ENCODE measurements at places on chromosomes 5 and 9.

DNA sequence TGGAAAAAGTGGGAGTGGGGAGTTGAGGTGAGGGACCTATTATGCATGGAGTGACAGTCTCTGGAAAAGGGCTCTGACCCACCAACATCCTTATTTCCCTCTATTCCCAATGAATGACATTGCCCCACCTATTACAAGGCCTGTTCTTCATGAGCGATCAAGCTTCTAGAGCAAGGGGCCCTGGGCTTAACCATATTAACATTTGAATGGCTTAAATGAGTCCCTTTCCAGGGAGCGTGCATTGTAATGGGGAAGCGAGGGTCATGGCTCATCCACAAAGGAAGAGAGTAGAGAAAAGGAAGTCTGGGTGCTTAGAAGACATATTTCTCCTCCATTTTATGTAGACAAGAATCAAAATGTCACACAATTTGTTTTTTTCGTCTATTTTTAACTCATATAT, 255.5 kb downstream of the CAAP1 start:
- DNase-seq: no peak

- no peak for DNase-seq
These were observed 135.1 kb downstream of the NSG2 start for GRCh38 chr5:174180639-174181038.

GRCh38 chr9:33294670-33295432, 4.5 kb downstream of the NFX1 start:
- no peak for DNase-seq

DNA sequence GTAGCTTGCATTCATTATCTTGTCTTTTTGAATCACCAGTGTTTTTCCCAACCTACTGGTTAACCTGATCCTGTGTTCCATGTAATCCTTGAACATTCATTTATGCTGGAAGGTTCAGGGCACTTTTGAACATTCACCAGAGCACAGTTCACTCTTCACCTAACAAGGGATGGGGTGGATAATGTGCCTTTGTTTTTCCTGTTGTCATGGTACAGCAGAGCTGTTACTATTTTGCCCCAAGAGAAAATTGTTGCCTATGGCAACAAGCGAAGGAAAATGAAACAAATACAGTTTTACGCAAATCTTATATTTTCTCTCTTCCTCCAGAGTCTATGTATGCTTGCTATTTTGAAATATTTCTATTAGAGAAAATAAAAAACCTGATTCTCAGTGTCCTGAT, 60.3 kb upstream of the RIOK2 start:
- no peak for DNase-seq

DNA sequence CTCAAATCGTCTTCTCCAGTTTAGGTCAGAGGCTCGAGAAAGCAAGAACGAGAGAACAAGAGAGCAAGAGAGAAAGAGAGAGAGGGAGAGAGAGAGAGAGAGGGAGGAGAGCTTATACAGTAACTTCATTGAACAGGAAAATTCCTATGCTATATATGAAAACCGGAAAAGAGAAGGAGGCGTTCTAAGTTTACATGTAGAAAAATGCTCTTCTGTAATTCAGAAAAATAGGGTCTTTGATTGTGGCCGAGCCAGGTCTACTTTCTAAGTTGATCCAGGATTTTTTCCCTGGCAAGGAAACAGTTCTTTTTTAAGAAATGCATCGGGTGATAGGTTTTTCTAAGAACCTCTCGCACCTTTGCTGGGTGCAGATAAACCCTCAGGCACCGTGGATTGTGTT, 29.5 kb downstream of the COL15A1 start:
- no peak for DNase-seq

All from nephron progenitor cell (in vitro differentiated cells).